ENCODE measurements at places on chromosomes 6 and 20. TPM values are rescaled to one million over a fixed set of nuclear protein-coding genes. Genes with fewer than 3 reads are reported as not detected.
A peak's percentile ranks its signal among the peaks of the same experiment; 100 is the strongest.

DNA sequence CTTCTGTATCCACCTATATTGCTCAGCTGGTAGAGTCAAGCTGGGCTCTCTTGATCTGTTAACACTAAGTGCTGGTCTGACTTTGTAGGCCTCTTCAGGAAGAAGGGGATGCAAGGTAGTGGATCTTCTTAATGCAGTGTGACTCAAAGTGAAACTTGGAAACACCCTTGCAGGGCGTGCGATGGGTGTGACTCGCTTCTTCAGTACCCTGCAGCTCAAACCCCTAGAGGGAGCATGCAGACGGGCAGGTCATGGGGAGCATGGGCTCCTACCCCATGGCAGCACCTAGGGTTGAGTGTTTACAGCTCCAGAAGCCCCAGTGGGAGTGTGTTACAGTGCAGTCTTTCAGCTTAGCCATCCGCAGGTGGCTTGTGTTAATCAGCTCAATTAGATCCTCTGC lies 757 bp upstream of the SAMD3 start:
- no peaks in the 10 kb centered on the region for H3K4me1 ChIP-seq
- no peak overlapping the region for H3K27ac ChIP-seq
- H3K36me3 ChIP-seq = no peaks in the 10 kb centered on the region
- DNase-seq = no peak
- H3K4me3 ChIP-seq = no peak overlapping the region
- H3K27me3 ChIP-seq = no peaks in the 10 kb centered on the region

DNA sequence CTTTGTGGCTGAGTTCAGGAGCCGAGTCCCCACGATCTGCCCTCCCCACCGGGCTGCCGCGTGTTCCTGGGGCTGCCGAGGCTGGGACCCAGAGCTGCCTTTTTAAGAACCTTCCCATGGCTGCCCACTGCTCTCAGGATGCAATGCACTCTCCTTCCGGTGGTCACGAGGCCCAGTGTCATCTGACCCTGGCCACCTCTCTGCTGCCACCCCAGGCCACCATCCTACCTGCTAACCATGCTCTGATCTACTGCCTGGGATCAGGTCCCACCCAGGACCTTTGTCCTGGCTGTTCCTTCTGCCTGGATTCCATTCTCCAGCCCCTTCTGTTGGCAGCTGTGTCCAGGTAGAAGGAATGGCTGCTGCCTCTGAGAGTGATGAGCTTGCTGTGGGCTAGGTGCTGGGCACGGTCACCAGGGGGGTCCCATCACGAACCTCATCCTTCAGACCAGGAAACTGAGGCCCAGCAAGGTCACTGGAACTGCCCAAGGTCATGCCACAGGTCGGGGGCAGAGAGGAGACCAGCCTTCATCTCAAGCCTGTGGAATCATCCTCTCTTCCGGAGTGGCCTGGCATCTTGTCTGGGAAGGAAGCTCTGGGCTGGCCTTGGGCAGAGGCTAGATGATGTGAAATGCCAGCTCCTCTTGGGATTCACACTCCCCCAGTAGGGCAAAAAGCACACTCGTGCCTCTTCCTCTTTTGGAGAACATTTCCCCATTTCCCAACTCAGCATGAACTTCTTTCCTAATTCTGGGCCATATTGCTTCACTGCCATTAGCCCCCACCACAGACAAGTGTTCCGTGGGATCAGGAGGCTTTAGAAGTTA lies 20.5 kb downstream of the PCK1 start:
- H3K4me1 ChIP-seq = peaks cover 28% of the 10 kb centered on the region
- peak; percentile 32 for DNase-seq
- H3K27me3 ChIP-seq = peaks cover 65% of the 10 kb centered on the region
- H3K4me3 ChIP-seq = no peak overlapping the region

GRCh38 chr6:164114651-164115050 lies 700.1 kb downstream of the QKI start:
- no peaks in the 10 kb centered on the region for H3K36me3 ChIP-seq
- peaks cover 4% of the 10 kb centered on the region for H3K4me1 ChIP-seq
- no peaks in the 10 kb centered on the region for H3K27me3 ChIP-seq
- no peak overlapping the region for H3K27ac ChIP-seq
- no peak for DNase-seq

DNA sequence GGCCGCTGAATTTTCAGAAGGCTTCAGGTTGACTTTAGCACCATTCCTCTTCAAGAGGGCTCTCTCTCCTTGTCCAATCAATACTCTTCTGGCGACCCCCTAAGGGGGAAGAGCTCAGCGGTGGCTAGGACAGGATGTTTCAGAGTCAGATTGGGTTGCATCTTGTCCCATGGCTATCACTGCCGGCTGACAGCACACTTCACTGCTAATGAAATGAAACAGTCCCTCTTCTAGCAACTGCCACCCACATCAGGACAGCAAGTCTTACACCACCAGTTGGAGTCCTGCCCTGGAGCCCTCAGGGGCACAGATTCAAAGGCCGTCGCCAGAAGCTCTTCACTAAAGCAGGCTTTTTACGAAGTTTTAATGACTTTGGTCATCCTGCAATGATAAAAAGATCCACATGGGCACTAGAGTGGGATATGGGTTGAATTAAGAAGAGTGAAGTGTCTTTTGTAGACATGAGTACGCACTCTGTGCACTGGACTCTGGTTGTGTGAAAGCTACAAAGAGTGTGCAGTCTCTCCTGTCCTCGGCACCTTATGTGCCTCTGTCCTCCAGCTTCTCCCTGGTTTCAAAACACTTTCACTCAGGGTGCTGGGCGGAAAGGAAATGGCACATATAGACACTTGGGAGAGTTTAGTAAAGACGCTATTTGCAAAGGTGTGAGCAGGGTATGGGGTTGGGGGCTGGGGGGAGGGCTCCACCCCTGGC lies 66.1 kb upstream of the SLC22A16 start:
- H3K27me3 ChIP-seq = no peaks in the 10 kb centered on the region
- no peaks in the 10 kb centered on the region for H3K4me1 ChIP-seq
- peak; percentile 44 for DNase-seq

ZSWIM3 gene
- 3.1 TPM for total RNA-seq

RNASET2 gene
- 111 TPM for total RNA-seq
